Endothelial cell of coronary artery (primary cell): ENCODE measurements at places on chromosomes 2 and 18. TPM values are rescaled to one million over a fixed set of nuclear protein-coding genes. Genes with fewer than 3 reads are reported as not detected.

HAAO gene
- 0.09 TPM in 2 replicates for total RNA-seq

PSMG2 gene
- total RNA-seq: 50.8 and 62.9 TPM in 2 replicates

ITGA4 gene
- total RNA-seq: 4.6 and 22.4 TPM in 2 replicates

DSG1 gene
- not detected in 2 replicates for total RNA-seq

FAHD2A gene
- 32.8 and 34.1 TPM in 2 replicates for total RNA-seq

TFCP2L1 gene
- total RNA-seq: under 0.01 TPM in 1 of 2 replicates, not detected in the other

POU3F3 gene
- not detected in 2 replicates for total RNA-seq

ALPG gene
- not detected in 2 replicates for total RNA-seq

ASAP2 gene
- 42.7 and 61.9 TPM in 2 replicates for total RNA-seq

SPATA3 gene
- total RNA-seq: not detected in 2 replicates

CYP27A1 gene
- 5.8 and 8.6 TPM in 2 replicates for total RNA-seq

TUBA4B gene
- not detected in 2 replicates for total RNA-seq

TSPYL6 gene
- total RNA-seq: not detected in 2 replicates

RHOB gene
- total RNA-seq: 741 and 831 TPM in 2 replicates

ST3GAL5 gene
- total RNA-seq: 11.2 and 19.7 TPM in 2 replicates

CCDC148 gene
- total RNA-seq: 0.09 and 0.18 TPM in 2 replicates

ZDBF2 gene
- 9.3 and 14.2 TPM in 2 replicates for total RNA-seq

FARP2 gene
- total RNA-seq: 32.0 and 39.8 TPM in 2 replicates

ZNF396 gene
- 0.36 and 0.56 TPM in 2 replicates for total RNA-seq

SERPINB3 gene
- not detected in 2 replicates for total RNA-seq

CYP1B1 gene
- 0.18 and 0.94 TPM in 2 replicates for total RNA-seq

SERPINB12 gene
- not detected in 2 replicates for total RNA-seq

ASPRV1 gene
- 0.09 TPM in 2 replicates for total RNA-seq

SULT1C2 gene
- total RNA-seq: not detected in 2 replicates

IL36G gene
- total RNA-seq: not detected in 2 replicates

ACMSD gene
- not detected in 2 replicates for total RNA-seq

PIGN gene
- 31.7 and 53.0 TPM in 2 replicates for total RNA-seq

CHRNG gene
- total RNA-seq: not detected in 2 replicates

TBR1 gene
- under 0.01 TPM in 2 replicates for total RNA-seq

ARHGAP15 gene
- total RNA-seq: not detected in 2 replicates

UPP2 gene
- total RNA-seq: not detected in 2 replicates

UGT1A8 gene
- total RNA-seq: not detected in 2 replicates

ESPNL gene
- total RNA-seq: 0.09 TPM in 1 of 2 replicates, not detected in the other
